ENCODE measurements at places on chromosomes 11 and 22. TPM values are rescaled to one million over a fixed set of nuclear protein-coding genes. Genes with fewer than 3 reads are reported as not detected.

DNA sequence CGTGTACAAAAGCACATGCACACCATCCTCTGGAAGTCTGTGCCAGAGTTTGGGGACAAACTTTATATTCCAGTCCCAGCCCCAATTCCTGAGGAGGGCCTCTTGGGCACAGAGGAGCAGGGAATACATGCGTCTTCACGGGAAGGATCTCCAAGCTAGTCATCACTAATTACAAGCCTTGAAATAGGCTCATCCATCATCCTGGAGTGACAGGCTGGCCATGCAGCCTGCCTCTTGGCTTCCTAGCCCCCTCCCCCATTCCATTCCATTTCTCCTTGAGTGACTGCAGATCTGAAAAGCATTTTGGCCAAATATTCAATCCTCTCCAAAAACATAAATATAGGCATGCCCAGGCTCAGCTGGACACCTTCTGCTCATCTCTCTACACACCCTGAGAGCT lies 24.8 kb downstream of the SERPING1 start:
- DNase-seq: no peak

DNA sequence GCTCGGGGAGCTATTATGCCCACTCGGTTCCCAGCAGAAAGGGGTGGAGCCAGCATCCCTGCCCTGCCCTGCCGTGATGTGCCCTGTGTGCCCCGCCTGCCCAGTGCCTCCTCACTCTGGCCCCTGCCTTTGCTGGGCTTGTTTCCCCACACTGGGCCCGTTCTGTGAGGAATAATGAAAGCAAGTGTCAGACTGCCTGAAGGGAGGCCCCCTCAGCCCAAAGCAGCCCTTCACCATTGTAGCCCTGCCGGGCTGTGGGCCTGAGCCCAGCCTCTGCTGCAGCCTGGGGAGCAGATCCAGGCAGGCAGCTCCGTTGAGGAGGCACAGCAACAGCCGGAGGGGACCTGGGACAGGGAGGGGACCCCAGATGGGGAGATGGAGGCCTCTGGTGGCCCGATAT lies 20.2 kb upstream of the NEFH start:
- DNase-seq: no peak

DNA sequence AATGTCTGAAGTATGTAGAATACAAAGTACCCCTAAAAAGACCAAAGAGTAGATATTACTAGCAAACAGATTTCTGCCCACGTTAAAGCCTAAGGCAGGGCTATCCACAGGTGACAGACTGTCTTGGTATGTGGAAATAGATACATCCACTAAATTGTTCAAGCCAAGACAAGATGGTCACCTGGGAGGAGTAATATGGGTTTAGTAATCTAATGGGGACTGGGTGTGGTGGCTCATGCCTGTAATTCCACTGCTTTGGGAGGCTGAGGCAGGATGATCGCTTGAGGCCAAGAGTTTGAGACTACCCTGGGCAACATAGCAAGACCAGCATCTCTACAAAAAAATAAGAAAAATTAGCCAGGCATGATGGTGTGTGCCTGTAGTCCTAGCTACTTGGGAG lies 7.5 kb downstream of the SGSM3 start:
- DNase-seq: no peak

- no peak for DNase-seq
Measured at GRCh38 chr22:36593215-36593614, 64.2 kb upstream of the EIF3D start.

DNA sequence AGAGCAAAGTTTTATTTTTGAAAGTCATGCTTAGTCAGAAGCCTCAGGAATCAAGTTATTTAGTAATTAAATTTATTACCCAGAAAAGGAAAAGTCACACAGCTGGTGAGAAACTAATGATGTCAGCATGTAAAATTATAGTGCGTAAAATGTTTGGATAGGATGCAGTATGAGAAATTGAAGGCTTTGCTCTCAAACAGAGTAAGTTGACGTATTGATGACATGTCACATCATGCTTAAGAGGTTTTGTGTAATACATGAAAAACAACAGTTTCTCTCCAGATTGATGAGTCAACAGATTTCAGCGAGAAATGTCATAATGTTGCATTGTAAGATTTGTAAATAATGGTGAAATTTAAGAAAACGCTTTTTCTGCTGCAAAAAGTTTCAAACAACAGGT lies 769.8 kb downstream of the METTL15 start:
- DNase-seq: no peak

DNA sequence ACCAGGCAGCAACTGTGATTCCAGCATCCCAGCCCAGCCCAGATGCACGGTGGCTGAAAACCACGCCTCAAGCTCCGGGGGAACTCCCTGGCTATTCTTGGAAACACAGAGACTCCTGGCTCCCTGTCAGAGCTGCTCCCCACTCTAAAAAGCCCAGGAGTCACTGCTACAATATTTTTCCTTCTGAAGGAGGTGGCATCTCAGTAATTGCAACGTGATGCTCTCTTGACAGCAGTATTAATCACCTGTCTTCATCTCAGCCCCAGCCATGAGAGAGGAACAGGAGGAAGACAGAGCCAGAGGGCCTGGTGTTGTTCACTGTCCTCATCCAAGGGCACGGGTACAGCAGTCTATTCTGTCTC lies 26.9 kb downstream of the DRD2 start:
- no peak for DNase-seq

DNA sequence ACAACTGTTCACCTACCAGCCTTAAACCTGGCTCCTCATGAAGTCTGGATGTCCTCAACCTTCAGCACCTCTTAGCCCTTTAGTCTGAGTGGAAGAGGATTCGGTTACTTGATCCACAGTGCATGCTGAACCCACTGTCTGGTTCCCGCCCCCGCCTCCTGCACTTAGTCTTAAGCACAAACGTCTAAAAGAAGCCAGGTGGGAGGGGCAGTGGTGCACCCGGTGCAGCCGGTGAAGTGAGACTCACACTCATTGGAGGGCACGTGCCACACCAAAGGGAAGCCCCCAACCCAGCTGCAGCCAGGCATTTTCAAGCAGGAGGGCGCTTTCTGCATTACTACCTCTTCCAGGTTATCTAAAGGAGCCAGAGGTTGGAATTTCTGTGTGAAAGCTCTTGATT lies 146.8 kb downstream of the COMMD9 start:
- DNase-seq: no peak

The PRG3 gene
- 0.22 TPM for total RNA-seq

DNA sequence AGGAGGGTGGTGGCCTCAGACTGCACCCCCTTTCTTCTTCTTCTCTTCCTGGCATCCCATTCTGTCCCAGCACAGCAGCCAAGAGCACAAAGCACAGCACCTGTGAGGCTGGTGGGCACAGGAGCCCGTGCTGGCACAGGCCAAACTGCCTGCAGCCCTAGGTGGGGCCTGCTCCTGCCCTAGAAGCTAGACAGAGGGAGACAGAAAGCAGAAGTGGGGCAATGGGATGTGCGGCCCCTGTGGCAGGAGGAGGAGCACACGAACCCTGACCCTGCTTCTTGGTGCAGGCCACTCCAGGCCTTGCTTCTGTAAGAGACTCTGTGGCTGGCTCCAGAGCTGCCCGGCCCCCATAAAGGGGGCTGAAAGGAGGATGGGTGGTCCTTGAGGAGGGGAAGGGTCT lies 3.9 kb upstream of the PTS start:
- DNase-seq: no peak

GRCh38 chr11:106077609-106078455 lies at the start of gene AASDHPPT:
AASDHPPT (plus strand) TSS chr11:106077662; CDS start chr11:106077711, 49 bp downstream.
- peak; percentile 69 for DNase-seq

GRCh38 chr11:117842131-117842941 lies 17.8 kb upstream of the FXYD2 start:
- peak; percentile 49 for DNase-seq

The ANO9 gene
- total RNA-seq: 0.09 TPM

- DNase-seq: peak; percentile 24
Measured at GRCh38 chr11:9600644-9601036, 27.2 kb downstream of the WEE1 start.

- DNase-seq: no peak
Measured at GRCh38 chr22:28541137-28541536, 138.5 kb downstream of the TTC28 start.

The LRFN4 gene
- 24.0 TPM for total RNA-seq

The KCNA4 gene
- 0.31 TPM for total RNA-seq

- DNase-seq: no peak
Measured at GRCh38 chr11:10641912-10642697, 51.5 kb downstream of the IRAG1 start.

The TYR gene
- not detected for total RNA-seq

The CSTPP1 gene
- total RNA-seq: 14.1 TPM

DNA sequence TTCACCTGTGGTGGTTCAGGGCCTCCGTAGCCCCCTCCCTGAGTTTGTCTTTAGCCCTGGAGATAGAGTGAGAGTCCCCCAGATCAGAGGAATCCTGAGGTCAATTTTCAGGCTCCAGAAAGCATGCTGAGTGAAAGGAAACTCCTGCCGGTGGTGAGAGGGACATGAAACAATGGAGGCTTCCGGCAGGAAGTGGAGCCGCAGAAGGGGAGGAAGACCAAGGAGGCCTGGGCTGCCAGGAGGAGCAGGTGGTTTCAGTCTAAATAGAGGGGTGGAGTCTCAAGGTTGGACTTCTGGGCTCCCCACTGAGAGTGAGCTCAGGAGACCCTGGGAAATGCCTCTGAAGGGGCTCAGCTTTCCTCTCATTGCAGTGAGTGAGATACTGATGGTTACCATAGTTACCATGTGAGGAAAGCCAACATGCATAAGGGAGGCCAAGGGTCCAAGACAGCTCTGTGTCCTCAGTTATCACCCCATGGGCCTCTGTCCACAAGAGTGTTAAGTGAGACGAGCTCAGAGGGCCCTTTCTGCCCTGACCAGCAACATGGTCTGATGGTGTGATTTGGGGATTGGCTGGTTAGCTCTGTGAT lies 10.7 kb downstream of the SLCO2B1 start:
- no peak for DNase-seq

GRCh38 chr11:64831411-64831891 lies 13.0 kb downstream of the CDC42BPG start:
- DNase-seq: no peak

DNA sequence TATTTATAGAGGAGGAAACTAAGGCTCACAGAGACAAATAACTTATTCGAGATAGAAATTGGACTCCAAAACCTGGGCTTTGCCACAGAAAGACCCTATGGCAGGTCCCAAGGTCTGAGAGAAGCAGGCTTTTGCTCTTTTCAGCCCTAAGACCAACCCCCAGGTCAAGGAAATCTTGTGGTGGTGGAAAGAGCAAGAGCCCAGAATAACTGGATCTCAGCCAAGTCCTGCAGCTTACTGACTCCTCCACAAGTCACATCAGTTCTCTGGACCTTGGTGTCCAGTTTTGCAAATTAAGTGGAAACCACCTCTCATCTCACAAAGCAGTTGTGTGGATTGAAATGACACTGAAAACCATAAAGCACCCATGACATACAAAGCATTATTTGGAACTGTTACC lies 122.2 kb downstream of the C11orf58 start:
- DNase-seq: no peak
